ENCODE measurements at places on chromosomes 16 and 17.

- DNase-seq = no peak
These were observed 439.2 kb downstream of the CDH13 start for GRCh38 chr16:83066011-83066410.

GRCh38 chr16:58537124-58537906 is 22.0 kb downstream of the SETD6 start:
- DNase-seq = no peak

DNA sequence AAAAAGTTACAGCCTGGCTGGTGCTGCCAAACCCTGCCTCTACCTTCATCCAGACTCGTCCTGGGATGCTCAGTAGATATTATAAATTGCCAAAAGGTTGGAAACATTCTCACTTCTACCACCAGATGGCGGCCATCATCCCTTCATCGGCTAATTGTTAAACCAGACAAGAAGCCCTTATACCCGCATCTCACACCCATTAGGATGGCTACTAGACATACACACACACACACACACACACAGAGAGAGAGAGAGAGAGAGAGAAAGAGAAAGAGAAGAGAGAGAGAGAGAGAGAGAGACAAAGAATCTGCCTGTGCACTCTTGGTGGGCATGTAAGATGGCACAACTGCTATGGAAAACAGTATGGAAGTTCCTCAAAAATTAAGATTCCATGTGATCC is 15.0 kb upstream of the SCIMP start:
- peak; percentile 79 for DNase-seq

DNA sequence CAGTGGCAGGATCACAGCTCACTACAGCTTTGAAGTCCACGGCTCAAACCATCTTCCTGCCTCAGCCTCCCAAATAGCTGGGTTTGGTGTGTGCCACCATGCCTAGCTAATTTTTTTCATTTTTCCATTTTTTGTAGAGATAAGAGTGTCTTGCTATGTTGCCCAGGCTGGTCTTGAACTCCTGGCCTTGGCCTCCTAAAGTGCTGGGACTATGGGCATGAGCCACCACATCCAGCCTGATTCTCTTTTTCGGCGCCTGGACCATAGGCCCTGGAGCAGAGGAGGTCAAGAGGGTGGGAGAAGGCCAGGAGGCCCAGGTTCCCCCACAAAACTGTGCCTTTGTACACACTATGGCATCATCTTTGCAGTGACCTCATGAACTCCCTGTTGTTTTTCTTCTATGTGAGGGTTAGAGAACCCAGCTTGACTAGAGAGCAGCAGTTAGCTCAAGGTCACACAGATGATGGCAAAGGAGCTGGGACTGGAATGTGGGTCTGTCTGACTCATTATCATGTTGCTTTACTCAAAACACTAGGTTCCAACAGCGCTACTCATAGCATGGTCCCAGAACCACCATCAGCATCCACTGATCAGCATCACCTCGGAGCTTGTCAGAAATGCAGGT is 16.3 kb downstream of the SCN4A start:
- DNase-seq = no peak

DNA sequence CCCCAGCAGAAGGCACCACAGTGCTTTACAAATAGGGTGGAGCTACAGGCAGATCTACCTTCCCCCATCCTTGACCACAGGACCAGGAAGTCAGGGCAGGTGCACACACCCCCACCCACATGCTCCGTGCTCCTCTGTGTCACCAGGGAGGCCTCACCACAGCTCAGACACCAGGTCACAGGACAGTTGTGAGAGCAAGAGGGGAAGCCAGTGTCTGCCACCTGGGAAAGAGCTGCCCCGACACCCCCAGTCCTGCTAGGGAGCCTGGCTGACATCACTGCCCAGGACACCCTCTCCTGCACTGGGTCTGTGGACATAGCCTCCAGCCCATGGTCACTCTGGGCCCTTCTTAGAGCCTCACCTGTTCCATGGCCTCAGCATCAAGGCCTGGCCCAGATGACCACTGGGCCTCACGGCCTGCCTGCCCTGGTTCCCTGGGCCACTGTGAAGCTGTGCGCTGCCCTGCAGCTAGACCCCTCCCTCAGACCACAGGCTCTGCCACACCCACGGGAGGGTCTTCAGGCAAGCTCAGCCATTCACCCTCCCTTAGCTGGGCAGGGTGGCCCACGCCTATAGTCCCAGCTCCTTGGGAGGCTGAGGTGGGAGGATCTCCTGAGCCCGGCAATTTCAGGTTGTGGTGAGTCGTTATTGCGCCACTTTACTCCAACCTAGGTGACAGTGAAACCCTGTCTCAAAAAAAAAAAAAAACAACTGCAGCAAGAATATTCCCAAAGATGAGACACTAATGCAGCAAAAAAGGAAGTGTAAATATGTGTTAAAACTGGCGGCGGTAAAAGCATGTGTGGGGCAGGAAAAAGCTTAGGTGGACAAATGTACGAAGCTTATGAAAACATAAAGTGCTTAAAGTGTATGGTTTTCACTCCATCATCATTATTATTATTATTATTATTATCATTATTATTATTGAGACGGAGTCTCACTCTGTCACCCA is 14.2 kb downstream of the POLR3K start:
- no peak for DNase-seq

GRCh38 chr16:52690468-52690867 is 143.5 kb upstream of the TOX3 start:
- DNase-seq = no peak

DNA sequence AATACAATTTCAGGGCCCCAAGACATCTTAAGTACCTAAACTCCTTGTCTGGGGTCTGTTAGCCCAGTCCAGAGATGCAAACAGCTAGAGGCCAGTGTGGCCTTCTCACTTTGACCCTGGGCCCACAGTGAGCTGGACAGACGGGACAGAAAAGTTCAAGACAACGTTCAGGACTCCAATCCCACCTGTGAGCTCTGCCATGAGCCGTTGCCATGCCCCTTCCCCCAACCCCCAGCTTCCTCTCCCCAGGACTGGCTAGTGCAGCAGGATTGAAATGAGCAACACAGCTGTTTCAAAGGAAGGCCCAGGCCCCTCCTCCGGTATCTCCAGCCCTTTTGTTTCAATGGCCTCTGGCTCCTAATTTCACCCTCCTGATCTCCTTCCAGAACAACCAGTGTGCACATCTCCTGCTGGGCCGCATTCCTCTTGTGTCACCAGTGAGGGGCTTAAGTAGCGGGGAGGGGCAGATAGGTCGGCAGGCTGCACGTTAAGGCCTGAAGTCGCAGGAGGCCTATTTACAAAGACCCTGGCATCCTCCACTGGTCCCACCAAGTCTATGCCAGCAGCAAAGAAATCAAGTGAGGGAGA is 11.3 kb downstream of the AXIN2 start:
- DNase-seq = no peak

- no peak for DNase-seq
These were observed 6.6 kb upstream of the ATP6V0C start for GRCh38 chr16:2507052-2507659.

DNA sequence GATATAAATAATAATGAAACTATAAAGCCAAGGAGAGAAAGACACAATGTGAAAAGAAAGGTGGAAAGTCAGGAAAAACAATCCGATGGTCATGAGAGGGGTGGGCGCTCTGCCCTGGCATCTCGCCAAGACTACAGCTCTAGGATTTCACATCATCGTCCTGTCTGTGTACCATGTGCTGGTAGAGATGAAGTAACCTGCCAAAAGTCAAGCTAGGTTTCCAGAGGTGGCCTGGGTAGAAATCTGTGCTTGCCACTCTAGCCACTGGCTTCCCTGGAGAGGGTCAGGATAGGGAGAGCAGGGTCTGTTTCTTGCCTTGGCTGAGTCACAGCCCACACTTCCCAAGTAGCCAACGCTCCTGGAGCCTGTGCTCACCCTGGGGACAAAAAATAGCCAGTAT is 31.0 kb upstream of the TRAP1 start:
- DNase-seq = peak; percentile 75

- no peak for DNase-seq
These were observed 6.2 kb downstream of the COL1A1 start for GRCh38 chr17:50194934-50195865.

GRCh38 chr16:73142053-73142854 is 94.3 kb upstream of the ZFHX3 start:
- DNase-seq = no peak

GRCh38 chr17:47837401-47838039 is 3.6 kb downstream of the SCRN2 start:
- DNase-seq = no peak

DNA sequence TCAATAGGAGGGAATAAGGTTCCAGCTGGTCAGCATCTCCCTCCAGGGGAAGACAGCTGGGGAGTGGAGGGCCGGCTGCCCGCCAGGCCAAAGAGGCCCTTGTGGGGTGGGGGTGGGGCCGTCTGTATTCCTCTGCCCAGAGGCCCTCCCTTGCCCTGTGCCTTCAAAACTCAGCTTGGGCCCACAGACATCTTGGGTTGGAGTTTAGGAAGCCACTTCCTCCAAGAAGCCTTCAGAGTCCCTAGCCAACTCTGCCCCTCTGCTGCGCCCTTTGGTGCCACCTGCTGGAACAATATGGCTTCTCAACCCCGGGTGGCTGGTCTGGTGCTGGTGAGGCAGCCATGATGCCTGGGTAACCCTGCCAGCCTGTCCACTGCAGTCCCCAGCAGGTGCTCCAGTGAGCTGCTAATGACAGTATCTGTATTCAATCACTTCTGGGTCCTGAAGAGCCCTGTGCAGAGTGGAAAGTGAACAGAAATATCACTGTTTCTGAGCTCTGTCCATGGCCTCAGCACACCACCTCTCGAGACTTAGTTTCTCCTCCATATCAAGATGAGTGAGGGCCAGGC is 16.7 kb downstream of the HSD11B2 start:
- peak; percentile 41 for DNase-seq

GRCh38 chr16:78060809-78061208 is 38.5 kb downstream of the CLEC3A start:
- DNase-seq = no peak

- no peak for DNase-seq
These were observed 13.8 kb downstream of the STXBP4 start for GRCh38 chr17:54982399-54982798.

GRCh38 chr17:48374650-48375230 is 55.3 kb downstream of the SKAP1 start:
- peak; percentile 64 for DNase-seq

- DNase-seq = no peak
These were observed 21.8 kb downstream of the FBXO39 start for GRCh38 chr17:6797718-6798351.

DNA sequence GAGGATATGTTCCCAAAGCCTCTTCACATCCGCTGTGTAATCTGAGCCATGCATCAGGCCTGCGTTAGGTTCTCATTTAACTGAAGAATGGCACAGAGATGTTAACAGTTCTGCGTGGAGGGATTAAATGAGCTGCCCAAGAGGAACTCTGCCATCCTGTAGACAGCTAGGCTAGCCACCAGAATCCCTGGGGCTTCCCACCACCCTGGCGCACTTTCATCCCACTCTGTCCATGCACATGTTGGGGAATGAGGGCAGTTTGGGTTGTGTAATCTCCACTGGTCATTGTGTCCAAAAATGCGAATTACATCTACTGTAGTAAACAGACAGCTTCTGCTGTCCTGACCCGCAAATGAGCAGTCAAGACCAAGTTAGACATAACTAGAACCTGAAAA is 1.0 kb upstream of the GLG1 start:
- DNase-seq = no peak

DNA sequence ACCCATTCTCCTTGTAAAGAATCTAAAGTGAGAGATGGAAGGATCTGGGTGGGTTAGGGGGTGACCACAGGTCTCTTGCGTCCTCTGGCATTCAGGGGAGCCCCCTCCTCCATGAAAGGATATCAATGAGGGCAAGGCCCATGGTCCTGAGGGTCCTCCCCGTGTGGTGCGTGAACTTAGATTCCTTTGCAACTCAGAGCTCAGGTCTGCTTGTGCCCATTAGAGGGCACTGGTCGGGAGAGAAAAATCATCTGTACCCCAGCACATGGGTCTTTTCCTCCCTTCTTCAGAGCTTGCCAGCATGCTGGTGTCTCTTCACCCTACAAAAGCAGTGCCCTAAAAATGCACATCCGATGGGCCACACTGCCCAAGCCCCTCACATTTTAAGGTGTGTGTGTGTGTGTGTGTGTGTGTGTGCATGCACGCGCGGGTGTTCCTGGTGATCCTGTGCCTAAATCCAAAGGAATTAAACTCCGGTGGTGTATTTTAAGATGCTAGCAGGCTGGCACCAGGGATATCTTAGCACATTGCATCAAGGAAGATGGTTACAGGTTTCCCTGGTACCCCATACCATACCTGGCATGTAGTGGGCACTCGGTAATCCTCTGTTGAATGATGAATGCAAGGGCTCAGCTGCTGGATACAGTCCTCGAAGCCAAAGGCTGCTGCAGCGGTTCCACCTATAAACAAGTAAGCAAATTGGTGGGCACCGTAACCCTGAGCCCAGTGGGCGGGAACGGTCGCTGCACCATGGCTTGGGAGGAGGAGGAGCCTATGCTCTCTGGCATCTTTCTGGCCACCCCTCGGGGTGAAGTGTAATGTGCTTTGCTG is 4.7 kb downstream of the C1QTNF1 start:
- DNase-seq = no peak

All from lung microvascular endothelial cell (primary cell).